ENCODE measurements at places on chromosomes 11 and 22.

GRCh38 chr11:121536126-121536525 is 83.4 kb upstream of the SORL1-AS1 start:
- no peak for DNase-seq

- no peak for DNase-seq
These were observed 5.3 kb downstream of the MALAT1 start for GRCh38 chr11:65503949-65504673.

DNA sequence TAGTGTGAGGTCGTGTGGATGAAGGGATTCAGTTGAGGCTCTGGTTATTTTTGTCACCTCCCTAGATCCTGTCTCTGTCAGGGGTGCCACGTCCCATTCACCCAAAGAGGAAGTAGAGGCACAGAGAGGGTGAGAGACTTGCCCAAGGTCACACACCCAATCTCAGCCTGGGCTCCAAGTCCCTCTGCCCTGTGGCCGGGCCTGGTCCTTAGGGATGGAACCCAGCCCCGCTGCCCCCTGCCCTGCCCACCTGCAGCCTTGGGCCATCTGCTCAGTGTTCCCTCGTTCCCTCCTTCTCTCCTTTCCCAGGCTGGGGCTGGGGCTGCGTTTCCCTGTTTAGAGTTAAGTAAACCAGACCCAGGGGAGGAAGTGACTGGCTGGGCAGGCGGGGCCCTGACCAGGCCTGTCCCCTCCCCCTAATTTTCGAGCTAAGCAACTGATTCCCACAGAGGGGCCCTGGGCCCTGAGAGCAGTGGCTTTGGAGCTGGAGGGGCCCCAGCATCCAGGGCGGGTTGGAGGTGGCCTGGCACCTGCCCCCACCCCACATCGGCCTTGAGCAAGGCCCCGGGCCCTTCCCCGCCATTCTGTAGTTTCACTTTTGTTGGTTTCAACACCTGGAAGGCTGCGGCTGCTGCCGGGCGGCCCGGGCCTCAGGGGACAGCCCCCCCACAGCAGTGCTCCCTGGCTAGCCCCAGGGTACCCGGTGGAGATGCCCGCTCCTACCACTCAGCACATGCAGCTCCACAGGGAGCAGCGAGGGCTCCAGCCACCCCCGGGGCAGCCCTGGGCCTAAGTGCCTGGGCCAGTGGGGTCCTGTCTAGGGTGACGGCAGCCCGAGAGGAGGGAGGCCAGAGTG is 1.5 kb downstream of the TCIRG1 start:
- DNase-seq = peak; percentile 77

DNA sequence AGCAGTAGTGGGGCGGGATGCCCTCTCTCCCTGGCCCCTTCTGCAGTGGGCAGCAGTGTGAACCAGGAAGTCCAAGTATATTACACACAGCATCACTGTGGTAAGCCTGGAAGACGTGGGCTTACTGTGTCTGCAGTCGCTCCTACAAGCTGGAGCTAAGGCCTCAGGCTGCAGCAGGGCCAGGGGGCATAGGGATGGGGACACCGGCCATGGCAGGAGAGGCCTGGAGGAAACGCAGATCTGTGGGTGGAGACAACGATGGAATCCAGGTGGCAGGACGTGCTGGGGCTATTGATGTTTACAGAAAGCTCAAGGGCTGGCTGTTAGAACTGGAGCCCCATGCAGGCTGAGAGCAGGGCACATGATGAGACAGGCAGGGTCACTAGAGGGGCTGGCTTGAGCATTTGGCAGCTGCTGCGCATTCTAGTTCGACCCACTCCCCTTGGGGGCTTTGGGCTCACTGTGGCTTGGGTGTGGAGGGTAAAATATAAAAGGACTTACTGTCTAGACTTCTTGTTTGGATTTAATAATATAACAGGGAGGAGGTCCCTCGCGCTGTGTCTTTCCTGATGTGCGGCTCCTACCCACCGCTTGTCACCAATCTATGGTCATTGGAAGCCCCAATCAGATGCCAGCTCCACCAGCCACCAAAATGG is 539.5 kb downstream of the TBC1D22A start:
- DNase-seq = no peak

DNA sequence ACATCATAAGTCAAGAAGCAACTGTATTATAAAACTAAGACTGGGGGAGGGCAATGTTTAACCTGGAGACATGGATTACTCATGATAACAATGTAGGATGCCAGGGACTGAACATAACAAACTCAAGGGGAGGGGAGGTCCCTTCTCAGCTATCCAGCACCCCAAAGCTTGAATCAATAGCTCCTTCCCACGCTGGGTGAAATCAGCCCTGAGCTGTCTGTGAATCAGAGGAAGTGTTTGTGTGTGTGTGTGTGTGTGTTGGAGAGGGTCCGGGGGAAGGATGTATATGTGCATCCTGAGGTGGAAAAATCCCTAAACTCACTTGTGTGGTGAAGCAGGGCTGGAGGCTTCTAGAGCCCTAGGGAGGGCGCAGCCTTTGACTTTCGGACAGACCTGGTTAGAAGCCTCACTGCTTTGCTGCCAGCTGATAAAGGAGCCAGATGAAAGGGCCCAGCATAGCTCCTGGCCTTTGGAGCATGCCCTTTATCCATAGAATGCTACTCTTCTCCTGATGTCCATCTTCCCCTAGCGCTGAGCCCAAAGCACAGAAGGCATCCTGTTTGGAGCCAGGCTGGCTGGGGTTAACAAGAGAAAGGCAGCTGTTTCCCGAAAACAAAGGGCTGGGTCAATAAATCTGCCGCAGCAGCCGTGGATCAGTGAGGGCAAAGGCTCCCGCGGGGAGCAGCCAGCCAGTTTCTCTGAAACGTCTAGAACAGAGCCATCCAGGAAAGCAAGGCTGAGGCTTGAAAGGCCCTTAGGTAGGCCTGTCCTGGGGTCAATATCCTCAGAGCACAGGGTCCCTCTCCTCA is 35.8 kb downstream of the TNKS1BP1 start:
- no peak for DNase-seq

GRCh38 chr11:85346484-85346883 is 280.7 kb downstream of the DLG2 start:
- DNase-seq = no peak

All from activated naive CD4-positive, alpha-beta T cell treated with anti-CD3 and anti-CD28 coated beads, Interleukin-2, amount 10 ng/mL, durations not matched to agents 7 days and 5 days (primary cell).